Dermis microvascular lymphatic vessel endothelial cell (primary cell): ENCODE measurements at places on chromosomes 3 and 15.
A peak's percentile ranks its signal among the peaks of the same experiment; 100 is the strongest.

DNA sequence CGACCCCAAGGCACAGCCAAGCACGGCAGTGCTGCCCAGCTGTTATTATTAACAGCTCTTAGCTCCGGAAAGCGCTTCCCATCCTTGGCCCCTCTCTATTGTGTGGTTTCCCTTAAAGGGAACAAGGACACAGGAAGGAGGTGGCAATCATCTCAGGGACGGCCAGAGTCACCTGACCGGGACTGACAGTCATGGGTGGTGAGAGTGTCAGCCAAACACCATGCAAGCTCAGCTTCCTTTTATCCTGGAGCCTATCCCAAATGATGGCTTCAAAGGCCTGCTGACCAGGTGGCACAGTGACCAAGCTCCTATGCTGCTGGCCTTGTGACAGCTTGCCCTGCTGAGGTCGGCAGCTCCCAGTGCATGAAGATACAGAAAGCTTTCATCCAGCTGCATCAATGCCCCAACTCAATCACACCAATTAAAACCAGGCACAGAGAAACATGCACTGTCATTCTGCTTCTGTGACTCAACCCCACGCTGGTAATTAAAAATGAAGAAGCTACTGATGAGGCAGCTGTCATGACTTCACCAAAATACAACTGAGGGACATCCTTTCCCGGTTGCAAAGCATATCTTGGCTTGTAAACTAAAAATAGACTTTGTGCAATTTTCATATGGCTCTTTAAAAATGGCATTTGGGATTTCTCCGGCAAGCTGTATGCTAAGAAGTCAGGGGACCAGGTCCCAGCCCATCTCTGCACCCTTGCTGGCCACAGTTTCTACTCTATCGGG is 34.0 kb downstream of the PCSK6 start:
- DNase-seq, result peak; percentile 61

DNA sequence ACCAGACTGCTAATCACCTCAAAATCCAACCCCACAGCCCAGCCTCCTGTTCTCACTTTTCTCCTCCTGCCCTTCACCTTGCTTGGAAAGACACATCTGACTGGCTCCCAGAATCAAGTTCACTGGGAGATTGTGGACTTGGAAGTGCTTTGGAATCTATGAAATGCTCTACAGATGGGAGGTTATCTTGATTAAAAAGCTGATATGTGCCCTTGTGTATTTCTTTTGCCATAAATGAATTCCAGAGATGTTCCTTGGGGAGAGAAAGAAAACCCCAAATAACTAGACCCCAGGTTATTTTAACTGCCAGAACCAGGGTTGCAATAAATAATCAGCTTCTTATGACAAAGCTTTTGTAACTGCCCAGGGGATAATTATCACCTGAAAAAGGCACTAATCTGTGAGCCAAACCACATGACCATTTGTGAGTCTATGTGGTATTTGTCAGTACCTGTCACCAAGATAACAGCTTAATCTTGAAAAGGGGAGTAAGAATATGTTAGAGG is 21.7 kb upstream of the ARHGEF3 start:
- no peak for DNase-seq

GRCh38 chr3:157029365-157029790 is 130.6 kb downstream of the CCNL1 start:
- DNase-seq, result no peak

DNA sequence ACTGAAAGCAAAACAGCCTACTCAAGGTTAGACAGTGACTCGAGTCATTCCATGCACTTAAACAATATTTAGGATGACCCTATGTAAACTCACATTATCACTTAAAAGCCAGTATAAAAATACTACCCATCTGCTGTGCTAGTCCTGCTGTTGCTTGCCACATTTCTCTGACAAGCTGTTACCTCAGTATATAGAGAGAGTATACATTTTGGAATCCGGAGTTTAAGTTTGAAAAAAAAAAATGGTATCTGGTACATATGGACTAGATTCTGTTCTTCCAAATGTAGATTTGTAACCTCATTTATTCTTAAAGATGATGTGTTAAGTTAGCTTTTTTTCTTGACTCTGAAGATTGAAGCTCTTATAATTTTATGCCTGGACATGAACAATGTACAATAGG is 503.8 kb upstream of the TPRG1 start:
- no peak for DNase-seq

DNA sequence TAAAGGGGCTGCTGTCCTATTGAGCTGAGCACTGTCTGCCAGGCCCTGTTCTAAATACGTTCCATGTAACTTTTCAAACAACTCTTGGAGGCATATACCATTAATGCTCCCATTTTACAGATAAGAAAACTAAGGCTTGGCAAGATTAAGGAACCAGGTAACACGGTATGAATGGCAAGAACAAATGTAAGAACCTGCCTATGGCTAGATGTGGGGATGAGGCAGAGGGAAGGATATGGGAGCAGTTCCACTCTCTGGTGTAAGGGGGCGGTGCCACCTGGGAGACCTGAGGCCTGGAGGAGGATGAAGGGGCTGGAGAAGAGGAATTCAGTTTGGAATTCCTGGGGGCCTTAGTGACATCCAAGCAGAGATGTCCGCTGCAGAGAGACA is 3.8 kb upstream of the LMAN1L start:
- no peak for DNase-seq

GRCh38 chr3:57038466-57039164 is 21.8 kb upstream of the SPATA12 start:
- DNase-seq, result no peak

DNA sequence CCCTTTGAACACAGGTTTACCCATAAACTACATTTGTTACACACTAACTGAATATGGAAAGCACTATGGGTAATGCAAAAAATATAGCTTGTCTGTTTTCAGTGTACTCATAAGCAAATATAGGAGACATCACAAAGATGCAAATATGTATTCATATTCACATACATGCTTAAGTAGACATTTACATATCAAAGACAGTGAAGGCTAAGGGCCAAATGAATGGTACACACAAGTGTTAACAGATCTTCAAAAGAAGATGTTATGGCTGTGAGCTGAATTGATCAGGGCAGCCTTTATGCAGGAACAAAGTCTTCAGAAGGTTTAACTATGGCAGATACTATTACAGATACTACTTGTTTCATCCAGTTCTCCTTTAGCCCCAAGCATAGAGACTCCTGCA is 384.1 kb downstream of the FHIT start:
- DNase-seq, result no peak

GRCh38 chr3:48548729-48549705 is 7.6 kb downstream of the PFKFB4 start:
- DNase-seq, result peak; percentile 63

GRCh38 chr3:155500194-155500818 is 206.8 kb upstream of the STRIT1 start:
- DNase-seq, result no peak

GRCh38 chr3:172869784-172870518 is 119.4 kb downstream of the ECT2 start:
- DNase-seq, result no peak

- DNase-seq, result no peak
Measured at GRCh38 chr3:50395070-50395860, 35.9 kb upstream of the TMEM115 start.

DNA sequence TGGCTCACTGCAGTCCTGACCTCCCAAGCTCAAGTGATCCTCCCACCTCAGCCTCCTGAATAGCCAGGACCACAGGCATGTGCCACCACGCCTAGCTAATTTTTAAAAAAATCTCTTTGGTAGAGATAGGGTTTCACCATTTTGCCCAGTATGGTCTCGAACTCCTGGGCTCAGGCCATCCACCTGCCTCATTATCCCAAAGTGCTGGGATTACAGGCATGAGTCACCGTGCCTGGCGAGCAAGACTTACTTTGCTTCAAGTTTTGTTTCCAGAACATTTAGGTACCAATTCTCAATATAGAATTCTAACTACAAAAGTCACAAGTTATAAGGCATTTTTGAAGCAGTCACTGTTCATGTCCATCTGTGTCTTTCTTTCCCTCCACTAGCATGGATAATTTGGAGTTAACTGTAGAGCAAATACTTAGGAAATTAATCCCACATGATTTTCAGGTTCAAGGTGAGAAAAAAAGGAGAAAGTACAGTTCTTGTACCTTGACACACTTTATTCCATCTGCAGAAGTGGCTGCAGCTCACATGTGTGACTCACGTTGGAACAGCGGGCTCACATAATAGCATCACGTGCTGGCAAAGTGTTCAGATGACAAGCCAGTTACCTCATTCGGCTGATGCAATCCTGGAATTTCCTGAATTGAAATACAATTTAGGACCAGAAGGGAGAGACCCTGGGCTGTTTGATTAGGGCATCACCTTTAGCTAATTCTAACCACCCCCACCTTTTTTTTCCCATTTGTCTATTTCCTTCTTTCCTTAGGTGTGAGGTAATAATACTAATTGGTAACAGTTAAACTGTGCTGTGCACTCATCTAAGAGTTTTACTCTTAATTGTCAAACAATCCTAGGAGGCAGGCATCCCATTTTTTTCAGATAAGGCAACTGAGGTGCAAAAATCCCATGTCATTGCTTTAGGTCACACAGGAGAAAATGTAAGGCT is 46.9 kb upstream of the NEDD4 start:
- DNase-seq, result peak; percentile 92

GRCh38 chr3:188180114-188180513 is 26.2 kb downstream of the LPP start:
- no peak for DNase-seq

DNA sequence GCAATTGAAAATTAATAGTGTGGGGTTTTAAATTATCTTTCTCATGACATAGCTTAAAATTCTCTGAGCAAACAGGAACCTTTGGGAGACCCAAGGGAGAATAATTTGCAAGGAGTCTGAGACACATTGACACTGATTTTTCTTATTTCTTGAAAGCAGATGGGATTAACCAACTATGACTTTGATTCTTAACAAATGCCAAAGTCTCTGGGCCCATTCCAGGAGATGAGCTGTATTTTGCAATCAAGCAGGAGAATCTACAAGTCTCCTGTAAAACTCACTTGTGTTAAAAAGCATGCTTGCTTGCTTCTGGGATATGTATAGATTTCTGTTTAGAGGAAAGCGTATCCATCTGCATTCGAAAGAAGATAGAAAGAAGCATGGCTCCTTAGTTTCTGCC is 71.3 kb upstream of the STT3B start:
- no peak for DNase-seq

DNA sequence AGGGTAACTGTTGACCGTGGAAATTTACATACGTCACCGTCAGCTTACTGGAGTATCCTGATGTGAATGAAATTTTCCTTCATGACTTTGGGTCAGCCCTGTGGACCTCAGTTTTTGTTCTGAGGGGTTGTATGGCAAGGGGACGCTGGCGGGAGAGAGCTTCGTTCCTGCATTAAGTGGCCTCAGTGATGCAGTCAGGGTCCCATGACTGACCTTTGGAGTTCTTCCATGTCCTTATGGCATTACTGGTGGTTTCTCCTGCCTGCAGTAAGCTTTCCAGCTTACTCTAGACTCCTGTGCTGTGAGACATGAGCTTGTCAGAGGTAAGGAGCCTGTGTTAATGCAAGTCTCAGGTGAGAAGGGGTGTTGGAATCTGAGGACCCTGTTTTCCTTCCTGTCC is 1.8 kb downstream of the CD276 start:
- DNase-seq, result no peak
